ENCODE measurements at places on chromosomes 2 and 18. TPM values are rescaled to one million over a fixed set of nuclear protein-coding genes. Genes with fewer than 3 reads are reported as not detected.

The MOGAT1 gene
- total RNA-seq: not detected

The SLC66A3 gene
- total RNA-seq: 22.9 TPM

The HOXD10 gene
- not detected for total RNA-seq

The NEU4 gene
- total RNA-seq: 0.19 TPM

The NXPH2 gene
- total RNA-seq: not detected

The SERPINB12 gene
- total RNA-seq: not detected

The SPATS2L gene
- 23.5 TPM for total RNA-seq

The MYO5B gene
- total RNA-seq: not detected

The ALPG gene
- total RNA-seq: not detected

The IMP4 gene
- total RNA-seq: 58.8 TPM

The KCNG2 gene
- total RNA-seq: not detected

The SP140L gene
- total RNA-seq: 121 TPM

The PLCL1 gene
- 2.2 TPM for total RNA-seq

The TNFRSF11A gene
- 16.6 TPM for total RNA-seq

The CXCR4 gene
- total RNA-seq: 259 TPM

The CPO gene
- total RNA-seq: not detected

The ASB18 gene
- not detected for total RNA-seq

The NBAS gene
- total RNA-seq: 42.4 TPM

The RUFY4 gene
- 0.88 TPM for total RNA-seq

The NMUR1 gene
- total RNA-seq: 0.76 TPM

The ANKRD53 gene
- not detected for total RNA-seq

The PLA2R1 gene
- not detected for total RNA-seq

The NT5DC4 gene
- total RNA-seq: not detected

The PTH2R gene
- not detected for total RNA-seq

The CIDEA gene
- total RNA-seq: not detected

The SALL3 gene
- total RNA-seq: not detected

The TSHZ1 gene
- total RNA-seq: 21.1 TPM

The ACTR1B gene
- total RNA-seq: 86.8 TPM

The ACMSD gene
- not detected for total RNA-seq

The LAMA1 gene
- total RNA-seq: not detected

The RMDN2 gene
- total RNA-seq: 2.0 TPM

The FTCDNL1 gene
- 1.4 TPM for total RNA-seq

The CCDC178 gene
- total RNA-seq: not detected

The EMILIN1 gene
- total RNA-seq: 1.0 TPM

The ANKRD62 gene
- total RNA-seq: not detected

The PTPN4 gene
- total RNA-seq: 68.1 TPM

The TMEM17 gene
- total RNA-seq: not detected

The ABCB11 gene
- total RNA-seq: not detected

The MTERF4 gene
- 53.5 TPM for total RNA-seq

The TNFAIP6 gene
- total RNA-seq: not detected

The EFHD1 gene
- total RNA-seq: 7.1 TPM

The GRHL1 gene
- total RNA-seq: 0.48 TPM

The STK25 gene
- 128 TPM for total RNA-seq

The CYTIP gene
- 334 TPM for total RNA-seq

The LOXHD1 gene
- 0.02 TPM for total RNA-seq

The CERKL gene
- not detected for total RNA-seq

The PARD6G gene
- total RNA-seq: 0.40 TPM

The DSEL gene
- total RNA-seq: 0.07 TPM

The SKA1 gene
- 27.2 TPM for total RNA-seq

The TEX44 gene
- total RNA-seq: not detected

The TRIM43 gene
- not detected for total RNA-seq

The CNGA3 gene
- total RNA-seq: not detected

The PLEKHA3 gene
- 21.2 TPM for total RNA-seq

The GRP gene
- total RNA-seq: not detected

The WNT6 gene
- total RNA-seq: not detected

The CHST9 gene
- total RNA-seq: not detected

The OSBPL1A gene
- 1.4 TPM for total RNA-seq

The SCN2A gene
- not detected for total RNA-seq
